ENCODE measurements at places on chromosomes 5 and 9.

DNA sequence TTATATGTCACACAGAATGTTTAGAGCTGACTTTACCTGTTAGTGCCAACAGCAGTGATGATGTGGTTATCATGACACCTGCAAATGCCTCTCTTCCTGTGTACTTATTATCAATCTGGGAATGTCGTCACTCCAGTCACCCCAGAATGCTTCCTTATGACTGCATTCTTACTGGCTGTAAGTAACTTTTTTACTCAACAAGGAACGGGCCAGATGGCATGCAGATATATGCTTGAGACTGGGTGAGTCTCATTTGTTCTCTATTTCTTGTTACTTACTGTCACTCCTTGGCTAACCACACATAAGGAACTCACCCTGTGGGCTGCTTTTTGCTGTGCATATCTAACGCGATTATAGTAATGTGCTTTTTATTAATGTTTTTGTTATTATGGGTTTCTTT, 385.5 kb upstream of the MEF2C start:
- DNase-seq: no peak

GRCh38 chr5:83343299-83343698, 128.2 kb upstream of the VCAN start:
- no peak for DNase-seq

GRCh38 chr5:55022450-55022849, 1.6 kb upstream of the GZMK start:
- DNase-seq: no peak

DNA sequence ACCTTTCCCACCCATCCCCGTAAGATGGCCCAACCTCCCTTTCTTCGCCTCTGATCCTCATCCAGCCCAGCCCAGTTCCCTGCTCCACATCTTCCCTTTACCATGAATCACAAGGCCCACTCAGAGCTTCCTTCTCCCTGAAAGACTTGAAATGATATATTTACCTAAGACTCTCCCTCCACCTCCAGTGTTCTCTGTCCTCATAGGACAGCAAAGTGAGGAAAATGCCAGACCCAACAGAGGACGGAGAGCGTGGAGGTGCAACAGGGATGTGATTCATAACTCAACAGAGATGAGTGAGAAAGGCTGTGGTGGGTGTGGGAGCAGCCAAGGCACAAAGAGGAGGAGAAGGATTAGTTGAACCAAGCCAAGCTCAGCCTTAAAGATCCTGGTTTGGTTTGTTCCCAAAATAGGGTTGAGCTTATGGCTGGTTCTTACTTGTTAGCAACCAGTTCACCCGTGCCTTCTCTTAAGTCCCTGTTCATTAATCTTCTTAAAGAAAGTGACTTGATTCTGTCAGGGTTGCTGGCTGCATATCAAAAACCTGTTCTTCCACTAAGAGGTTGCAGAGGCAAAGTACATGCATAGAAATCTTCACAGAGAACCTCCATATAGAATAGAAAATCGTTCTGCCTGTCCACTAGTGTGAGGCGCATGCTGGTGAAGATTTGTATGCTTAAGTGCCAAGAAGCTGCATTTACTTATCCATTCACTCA, 183.2 kb downstream of the ACTL7B start:
- no peak for DNase-seq

DNA sequence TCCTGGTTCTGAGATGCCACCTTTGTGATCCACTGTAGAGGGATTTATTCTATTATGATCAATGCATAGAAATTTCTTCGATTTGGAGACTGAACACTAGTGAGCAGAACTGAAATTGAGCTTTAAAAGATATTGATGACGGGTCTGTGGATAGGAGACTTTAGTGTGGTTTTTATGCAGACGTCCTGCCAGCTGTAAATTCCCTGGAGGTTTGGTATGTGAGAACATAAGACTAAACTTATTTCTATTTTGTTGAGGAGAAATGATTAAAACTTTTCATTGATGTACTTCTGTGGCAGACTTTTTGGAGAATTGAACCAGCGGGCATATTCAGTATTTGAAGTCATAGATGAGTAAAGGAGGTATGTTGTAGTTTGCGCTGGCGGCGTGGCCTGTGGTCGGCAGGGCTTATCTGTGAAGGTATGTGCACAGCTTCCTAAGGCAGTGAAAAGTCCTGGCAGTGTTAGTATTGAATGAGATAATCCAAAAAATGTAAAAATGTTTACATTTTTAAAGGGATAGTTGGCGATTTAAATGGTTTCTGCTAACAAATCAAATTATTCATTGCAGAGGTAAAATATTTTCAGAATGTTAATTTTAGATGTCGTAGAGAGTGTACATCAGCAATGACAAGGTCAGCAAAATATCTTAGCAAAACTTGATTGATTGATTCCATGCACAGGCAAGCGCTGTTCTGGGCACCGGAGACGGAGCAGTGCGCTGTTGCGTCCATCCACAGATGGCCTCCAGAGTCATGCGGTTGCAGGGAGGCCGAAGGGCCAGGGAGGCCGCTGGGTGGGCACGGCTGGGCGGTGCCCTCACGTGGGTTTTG, 20.4 kb downstream of the TENT4A start:
- no peak for DNase-seq

GRCh38 chr5:91928754-91929521, 545.8 kb upstream of the ARRDC3 start:
- peak; percentile 7 for DNase-seq

DNA sequence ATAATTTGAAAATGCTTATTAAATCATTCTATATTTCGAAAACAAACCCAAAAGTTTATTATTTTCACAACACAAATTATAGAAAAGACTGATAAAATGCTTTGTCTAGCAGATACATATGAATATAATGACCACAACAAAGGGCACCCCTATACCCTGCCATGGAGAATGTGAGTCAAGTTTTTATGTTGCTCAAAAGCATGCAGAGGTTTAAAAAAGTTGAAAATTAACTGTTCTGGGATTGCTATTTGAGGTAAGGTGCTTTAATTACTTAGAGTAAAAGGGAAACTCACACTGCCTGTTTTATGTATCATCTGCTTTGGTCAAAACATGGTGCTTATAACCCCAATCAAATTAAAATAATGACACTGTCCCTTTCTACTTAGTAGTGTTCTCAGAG, 41.0 kb downstream of the MLANA start:
- DNase-seq: no peak

DNA sequence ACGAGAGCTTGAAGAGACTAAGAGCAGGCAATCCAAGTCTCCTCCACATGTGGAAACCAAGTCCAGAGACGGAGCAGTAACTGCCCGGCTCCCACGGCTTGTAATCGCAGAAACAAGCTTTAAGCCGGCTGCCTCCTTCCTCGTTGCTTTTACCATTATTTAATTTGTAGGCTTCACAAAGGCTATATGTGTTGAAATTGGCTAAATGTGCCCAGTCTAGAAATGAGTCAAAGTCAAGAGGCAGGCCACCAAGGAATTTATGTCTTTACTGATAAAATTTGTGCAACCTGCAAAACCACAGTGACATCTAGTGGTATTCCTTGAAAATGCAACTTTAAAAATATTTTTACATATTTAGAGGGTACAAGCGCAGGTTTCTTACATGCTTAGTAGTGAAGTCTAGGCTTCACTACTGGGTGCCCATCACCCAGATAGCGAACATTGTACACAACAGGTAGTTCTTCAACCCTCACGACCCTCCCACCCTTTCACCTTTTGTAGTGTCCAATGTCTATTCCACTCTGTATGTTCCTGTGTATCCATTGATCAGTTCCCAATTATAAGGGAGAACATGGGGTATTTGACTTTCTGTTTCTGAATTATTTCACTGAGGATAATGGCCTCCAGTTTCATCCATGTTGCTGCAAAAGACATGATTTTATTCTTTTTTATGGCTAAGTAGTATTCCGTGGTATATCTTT, 33.5 kb upstream of the EBF1 start:
- DNase-seq: peak; percentile 77

DNA sequence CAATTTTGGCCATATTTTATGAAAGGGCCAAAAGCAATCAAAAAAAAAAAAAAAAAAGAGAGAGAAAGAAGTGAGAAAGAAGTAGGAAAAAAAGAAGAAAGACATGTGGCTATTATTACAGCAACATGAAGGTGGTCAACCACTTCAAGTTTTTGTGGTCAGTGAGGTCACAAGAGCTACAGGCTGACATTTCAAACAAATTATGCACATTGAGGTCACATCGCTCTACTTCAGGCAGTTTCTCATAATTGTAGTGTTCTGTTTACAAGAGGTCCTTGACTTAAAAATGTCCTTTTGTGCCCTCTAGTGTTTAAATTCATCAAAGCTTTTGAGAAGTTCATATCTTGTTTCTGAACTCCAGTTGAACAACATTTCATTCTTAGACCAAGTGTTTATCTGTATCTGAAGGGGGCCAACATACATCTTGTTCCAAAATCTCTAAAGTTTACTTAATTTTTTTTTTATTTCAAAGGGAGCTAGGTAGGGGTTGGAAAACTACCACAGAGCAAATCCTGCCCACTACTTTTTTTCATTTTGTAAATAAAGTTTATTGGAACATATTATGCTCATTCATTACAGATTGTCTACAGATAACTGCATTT, 513.1 kb downstream of the PDE4D start:
- peak; percentile 46 for DNase-seq

DNA sequence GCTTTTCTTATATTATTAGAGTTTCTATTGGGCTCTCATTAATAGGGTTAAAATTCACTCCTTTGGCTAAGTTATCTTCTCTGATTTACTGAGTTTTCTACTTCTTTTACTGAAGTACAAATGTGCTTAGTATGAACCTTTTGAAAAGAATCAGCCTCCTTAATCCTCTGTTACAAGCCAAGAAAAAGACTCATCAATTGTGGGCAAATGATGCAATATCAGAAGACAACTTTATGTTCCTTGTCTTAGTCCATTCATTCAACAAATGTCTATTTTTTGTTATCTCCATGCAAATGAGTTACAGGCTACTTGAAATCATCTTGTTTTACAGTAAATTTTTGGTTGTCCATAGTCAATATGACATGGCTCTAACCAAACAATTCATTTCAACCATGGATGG, 40.3 kb downstream of the SNCAIP start:
- peak; percentile 9 for DNase-seq

- no peak for DNase-seq
These were observed 153.1 kb upstream of the BRINP1 start for GRCh38 chr9:119522381-119522780.

DNA sequence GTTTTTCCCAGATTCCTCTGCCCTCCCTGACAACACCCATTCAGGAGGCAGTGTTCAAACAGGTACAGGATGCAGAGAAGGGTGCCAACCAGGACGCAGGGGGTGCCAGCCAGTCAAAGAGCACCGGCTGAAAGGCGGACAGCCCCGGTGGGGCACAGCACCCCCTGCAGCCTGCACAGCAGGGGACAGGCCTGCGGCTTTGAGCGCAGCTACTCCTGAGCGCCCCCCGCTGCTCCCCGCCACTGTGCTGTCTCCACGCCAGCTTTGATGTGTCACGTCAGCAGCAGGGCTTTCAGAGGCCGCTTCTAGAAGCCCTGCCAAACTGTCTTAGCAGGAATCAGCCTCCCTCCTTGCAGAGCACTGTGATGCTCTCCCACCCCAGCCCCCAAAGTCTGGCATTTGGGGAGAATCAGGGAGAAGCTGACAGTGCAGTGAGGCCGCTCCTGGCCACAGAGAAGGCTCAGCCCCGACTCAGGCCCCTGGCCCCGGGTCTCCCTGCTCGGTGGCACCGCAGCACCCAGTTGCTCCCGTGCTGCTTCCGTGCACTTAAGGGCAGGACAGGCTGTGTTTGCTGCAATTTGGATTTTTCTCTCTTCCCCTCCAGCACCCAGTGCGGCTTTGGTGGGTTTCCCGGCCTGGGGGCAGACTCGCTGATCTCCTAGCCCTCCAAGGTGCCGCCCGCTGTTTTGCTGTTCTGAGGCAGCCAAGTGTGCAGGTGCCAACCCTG, 20.3 kb downstream of the AK8 start:
- DNase-seq: peak; percentile 67

- DNase-seq: peak; percentile 79
These were observed 15.5 kb upstream of the HSD17B3 start for GRCh38 chr9:96317335-96317980.

DNA sequence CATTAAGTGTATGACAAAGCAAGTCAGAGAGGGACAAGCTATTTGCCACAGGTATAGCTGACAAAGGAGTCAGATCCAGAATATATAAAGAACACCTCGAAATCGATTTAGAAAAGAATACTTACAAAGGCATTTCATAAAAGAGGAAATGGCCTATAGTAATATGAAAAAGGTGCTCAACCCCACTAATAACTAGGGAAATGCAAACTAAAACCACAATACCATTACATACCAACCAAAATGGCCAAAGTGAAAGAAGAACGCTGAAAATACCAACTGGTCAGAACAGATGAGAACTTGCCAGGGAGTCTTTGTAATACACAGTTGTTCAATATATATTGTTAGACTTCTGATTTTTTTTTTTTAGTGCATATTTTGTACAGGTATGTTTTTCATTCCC, 152.9 kb downstream of the CDC42SE2 start:
- no peak for DNase-seq

GRCh38 chr9:72557549-72557948, 36.1 kb downstream of the TMC1 start:
- DNase-seq: peak; percentile 89

DNA sequence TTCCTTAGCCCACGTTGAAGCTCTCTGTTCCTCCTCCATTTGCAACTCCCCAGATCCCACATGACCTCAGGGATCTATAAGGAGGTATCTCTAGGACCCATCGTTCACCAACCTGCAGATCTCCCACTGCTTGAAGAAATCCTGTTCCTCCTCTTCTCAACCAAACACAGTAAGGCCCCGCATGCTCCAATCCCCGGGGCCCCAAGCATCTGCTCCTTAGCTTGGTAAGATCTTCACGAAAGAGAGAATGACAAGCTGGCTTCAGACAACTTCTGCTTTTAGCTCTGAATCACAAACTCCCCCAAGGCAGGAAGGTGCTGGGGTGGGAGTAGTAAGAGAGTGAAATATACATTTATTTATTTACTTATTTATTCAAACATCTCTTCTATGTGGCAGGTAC, 33.0 kb upstream of the ARHGAP26 start:
- no peak for DNase-seq

- DNase-seq: no peak
These were observed 167.9 kb downstream of the ARHGEF28 start for GRCh38 chr5:73793911-73794310.

DNA sequence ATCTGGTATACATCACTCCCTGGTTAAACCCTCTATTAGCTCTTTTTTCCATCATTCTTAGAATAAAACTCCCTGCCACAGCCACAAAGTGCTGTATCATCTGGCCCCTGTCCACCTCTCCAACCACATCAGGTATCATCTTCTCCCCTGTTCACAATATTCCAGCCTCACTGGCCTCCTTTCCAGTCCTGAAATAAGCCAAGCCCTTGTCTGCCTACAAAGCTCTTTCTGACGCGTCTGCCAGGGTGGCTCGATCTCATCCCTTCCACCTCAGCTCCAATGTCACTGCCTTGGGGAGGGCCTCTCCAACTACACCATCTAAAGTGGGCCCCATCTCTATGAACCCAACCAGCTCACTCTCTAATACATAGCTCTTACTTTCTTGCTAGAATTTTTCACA, 21.5 kb downstream of the CDK5RAP2 start:
- no peak for DNase-seq

DNA sequence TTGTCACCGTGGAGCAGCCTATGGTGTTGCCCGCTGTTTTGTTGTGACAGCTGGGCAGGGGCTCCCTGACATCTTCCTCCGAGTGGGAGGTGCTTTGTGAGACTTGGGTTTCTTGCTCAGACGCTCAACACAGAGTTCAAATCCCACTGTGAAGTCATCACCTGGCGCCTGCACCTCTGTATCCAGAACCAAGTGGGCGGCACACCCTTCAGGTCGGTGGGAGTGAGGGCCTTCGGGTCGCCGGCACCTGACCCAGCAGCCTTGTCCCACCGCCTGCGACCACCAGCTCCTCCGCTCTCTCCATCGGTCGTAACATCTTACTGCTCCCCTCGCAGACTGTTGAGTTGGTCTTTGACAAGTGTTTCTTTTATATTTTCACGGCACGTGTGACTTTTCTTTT, 37.6 kb upstream of the EXOC3 start:
- no peak for DNase-seq

Measured in AG08395 (cell line).